ENCODE measurements at places on chromosomes 5 and 9. TPM values are rescaled to one million over a fixed set of nuclear protein-coding genes. Genes with fewer than 3 reads are reported as not detected.
A peak's percentile ranks its signal among the peaks of the same experiment; 100 is the strongest.

The POLR3G gene
- total RNA-seq = 1.2 TPM

The SFXN1 gene
- 35.8 TPM for total RNA-seq

The IL5 gene
- not detected for total RNA-seq

DNA sequence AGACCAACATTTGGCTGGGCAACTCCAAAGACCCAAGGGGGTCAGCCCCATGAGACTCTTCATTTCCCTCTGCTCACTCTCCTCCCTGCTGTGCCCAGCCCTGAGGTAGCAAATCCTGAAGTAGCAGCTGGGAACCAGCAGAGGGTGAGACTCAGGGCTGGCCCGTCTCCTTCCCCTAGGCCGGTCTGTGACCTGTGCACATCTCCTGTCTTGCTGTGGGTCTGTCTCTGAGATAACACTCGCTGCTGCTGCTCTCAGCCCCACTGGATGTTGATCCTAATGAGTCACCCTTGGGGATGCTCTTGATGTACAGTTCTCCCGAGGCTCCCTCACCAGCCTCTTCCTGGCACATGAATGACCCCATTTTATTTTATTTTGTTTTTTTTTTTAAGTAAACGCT is 7.3 kb upstream of the OR2V1 start:
- peak; percentile 68 for DNase-seq

DNA sequence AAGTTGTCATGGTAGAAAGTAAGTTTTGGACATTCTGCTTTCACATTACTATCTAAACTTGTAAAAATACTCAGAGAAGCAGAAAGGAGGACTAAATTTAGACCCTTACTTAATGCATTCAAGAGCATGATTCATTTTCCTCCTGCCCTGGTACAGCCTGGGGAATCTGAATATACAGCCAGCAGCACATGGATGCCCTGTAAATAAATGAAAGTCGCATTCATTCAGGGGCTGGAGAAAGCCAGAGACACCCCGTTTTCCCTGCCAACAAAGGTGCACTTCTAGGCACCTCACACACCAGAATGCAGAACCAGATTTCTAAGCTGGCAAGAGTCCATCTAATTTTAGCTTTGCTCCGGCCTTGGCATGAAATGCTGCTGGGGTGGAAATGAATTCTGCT is 172.7 kb upstream of the KLF9 start:
- DNase-seq = no peak

- no peak for DNase-seq
Observed at GRCh38 chr5:84255315-84255714, 129.4 kb downstream of the EDIL3 start.

DNA sequence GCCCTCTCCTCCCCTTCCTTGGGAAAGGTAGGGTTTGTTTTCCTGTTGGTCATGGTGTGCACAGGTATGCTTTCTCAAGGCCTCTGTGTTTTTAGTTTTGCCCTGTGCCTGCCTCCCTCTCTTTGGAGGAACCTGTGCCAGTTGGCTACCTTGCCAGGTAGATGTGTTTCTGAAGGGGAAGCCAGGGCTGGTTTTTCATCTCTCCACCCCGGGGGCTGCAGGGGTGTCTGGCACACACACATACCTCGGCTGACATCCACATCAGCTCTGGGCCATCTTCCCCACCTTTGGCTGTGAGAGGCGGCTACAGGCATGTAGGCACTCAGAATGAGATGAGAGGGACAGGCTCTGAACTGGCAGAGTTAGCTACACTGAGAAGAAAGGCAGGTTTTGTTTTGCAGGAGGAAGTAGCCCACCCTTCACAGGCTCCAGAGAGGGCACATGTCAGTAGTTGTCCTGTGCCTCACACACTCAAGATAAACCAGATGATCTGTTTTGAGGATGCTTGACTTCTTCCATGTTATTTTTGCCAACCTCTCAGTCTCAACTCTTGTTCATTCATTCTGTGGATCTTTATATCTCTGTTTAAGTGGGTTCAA is 9.7 kb downstream of the RGMB start:
- no peak for DNase-seq

GRCh38 chr9:72353455-72354116 is 11.4 kb downstream of the ZFAND5 start:
- DNase-seq = no peak

DNA sequence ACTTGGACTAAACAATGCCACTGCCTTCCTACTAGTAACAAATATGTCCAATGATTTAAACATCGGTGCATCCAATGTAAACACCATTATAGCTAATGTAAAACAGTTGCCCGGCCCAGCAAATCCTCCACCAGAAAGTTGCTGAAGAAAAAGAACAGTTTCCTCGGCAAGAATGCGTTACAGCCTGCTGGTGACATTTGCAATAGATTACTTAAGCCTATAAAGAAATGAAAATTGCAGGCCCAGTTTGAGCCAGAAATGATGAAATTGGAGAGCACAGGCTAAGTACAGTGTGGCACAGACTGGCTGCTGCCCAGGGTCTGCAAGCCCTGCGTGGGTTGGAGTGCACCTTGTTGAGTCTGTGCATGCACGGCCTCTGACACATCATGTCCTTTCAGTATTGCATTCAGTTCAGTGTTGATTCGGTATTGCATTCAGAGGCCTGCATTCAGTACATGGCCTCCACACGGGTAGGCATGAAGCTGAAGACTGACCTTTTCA is 406.0 kb upstream of the KLF4 start:
- DNase-seq = no peak

GRCh38 chr5:31645420-31646081 is 6.6 kb downstream of the PDZD2 start:
- no peak for DNase-seq

DNA sequence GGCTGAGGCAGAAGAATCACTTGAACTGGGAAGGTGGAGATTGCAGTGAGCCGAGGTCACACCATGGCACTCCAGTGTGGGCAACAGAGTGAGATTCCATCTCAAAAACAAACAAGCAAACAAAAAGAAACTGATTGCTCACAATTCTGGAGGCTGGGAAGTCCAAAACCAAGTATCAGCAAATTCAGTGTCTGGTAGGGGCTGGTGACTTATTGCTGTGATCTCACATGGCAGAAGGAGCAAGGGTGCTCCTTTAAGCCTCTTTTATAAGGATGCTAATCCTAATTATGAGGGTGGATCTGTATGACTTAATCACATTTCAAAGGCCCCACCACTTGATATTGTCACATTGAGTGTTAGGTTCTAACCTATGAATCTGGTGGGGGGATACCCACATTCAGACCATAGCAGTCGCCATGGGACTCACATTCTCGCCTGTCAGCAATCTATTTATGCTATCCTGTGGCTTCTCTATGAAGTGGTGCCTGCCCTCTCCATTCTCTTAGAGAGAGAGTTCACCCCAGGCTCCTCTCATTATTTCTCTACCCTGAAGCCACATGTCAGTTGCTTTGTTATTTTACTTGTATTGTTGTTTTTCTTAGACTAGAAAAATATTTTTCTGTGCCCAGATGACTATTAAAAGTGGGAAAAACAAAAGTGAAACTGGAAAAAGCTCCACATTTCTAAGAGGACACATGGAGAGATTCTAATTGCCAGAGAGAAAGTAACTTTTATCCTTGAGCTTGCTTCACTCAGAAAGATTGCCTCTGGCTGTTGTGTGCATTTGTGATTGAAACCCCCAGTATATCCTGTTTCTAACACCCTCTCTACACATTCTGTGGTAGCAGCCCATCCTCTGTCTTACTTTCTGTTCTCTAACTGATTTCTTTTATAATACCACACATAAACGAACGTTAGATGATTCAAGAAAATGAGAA is 18.8 kb upstream of the PRLR start:
- DNase-seq = no peak

DNA sequence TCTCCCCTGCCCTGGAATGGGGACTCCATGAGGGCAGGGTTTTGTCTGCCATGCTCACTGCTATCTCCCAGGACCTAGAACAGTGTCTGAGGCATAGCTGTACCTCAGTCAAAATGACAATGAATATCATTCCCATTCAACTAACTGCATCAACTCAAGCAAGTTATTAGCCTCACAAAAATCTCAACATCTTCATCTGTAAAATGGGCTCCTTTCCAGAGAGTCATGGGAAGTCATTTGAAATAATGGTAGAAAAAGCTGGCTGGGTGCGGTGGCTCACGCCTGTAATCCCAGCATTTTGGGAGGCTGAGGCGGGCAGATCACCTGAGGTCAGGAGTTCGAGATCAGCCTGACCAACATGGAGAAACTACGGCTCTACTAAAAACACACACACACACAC is 9.4 kb downstream of the SH2D3C start:
- DNase-seq = no peak
